ENCODE measurements at places on chromosomes 1 and 21.

GRCh38 chr1:171780583-171781175 lies 781 bp upstream of the METTL13 start:
- DNase-seq, result no peak

DNA sequence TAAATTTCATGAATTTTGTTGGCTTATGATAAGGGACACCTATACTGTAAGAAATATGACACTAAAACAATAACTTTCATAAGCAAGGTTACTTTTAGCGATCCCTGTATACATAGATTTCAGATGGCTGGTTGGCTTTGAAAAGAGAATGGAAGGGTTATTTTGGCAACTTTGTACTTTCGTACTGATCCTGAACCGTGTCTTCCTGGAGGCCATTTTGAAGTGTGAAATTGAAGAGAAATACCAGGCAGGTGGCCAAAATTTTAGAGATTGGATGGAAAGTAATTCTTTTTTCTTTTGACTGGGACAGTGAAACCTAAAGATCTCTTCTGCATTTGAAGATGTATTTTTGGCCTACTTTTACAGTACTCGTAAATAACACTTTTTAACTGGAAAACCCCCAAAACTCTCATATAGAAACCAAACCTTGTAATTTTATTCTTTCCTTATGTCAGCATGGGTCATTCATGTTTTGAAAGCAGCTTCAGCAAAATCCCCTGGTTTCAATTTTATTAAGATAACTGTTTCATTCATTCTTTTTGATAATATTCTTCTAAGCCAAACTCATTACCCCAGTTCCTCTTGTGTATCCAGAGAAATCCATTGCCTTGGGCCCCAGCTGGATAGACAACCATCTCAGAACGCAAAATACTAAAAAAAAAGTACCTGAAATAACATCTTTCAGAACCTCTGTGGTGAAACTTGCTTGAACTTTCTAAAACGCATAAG lies 38.4 kb upstream of the ZNF281 start:
- no peak for DNase-seq

- DNase-seq, result no peak
Measured at GRCh38 chr1:219433496-219434131, 179.3 kb downstream of the ZC3H11B start.

DNA sequence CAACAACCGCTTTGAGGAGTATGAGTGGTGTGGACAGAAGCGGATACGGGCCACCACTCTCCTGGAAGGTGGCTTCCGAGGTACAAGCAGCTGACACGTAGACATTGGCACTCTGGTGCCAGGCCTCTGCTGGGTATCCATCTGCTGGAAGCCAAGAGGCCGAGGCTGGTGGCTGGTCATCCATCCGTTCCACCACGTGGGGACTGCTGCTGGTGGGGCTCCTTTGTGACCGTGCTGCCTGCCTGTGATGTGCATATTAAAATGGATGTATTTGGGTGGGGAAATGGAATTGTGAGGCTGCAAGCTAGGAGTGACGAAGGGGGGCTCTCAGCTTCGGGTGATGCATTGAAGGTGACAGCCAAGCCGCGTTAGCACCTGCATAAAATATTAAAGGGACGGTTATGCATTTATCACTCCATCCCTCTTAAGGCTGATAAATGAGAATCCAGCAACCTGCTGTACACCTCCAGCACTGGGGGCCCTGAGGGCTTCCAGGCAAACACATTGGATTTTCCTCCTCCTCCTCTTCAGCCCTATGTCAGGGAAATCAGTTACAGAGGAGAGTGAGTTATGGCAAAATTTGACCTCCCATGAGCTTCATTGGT lies 38.1 kb downstream of the TMEM53 start:
- no peak for DNase-seq

- DNase-seq, result no peak
Measured at GRCh38 chr1:156100205-156100995, 14.1 kb upstream of the LMNA start.

GRCh38 chr1:165915932-165916348 lies 88.5 kb downstream of the UCK2 start:
- DNase-seq, result no peak

- no peak for DNase-seq
Measured at GRCh38 chr1:97680470-97680869, 240.4 kb downstream of the DPYD start.

DNA sequence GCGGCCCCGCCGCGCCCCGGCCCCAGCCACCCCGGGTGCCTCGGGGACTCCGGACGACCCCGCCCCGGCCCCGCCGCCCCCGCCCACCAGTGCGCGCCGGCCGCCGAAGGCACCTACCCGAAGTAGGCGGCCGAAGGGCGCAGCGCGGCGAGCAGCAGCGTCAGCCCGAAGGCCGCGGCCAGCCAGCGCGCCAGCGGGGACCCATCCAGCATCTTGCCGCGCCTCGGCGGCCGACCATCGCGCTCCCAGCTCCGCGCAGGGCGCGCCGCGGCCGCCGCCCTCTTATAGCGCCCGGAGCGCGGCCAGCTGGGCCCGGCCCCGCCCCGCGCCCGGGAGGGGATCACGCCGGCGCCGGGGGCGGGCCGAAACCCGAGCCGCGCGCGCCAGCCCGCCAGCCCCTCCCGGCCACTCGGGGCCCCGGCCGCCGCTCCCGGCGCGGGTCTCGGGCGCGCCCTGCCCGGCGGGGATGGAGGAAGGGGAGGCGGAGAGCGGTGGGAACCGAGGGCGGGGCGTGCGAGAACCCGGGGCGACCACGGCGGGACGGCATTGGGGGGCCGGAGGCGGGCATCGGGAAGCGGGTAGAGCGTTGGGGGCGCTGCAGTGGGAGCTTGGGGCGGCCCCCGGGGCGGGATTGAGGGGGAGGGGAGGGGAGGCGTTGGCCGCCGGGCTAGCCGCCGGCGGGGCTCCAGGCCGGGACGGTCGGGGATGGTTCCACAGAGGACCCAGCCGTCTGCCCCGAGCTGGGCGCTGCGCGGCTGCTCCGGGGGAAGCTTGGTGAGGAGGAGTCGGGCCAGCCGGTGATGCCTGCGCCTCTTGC lies at the start of gene WNT9A:
Gene WNT9A (minus strand): TSS at position 257 of the 817 bp plus-strand sequence. CDS start 45 bp downstream, at position 212.
- peak; percentile 78 for DNase-seq

DNA sequence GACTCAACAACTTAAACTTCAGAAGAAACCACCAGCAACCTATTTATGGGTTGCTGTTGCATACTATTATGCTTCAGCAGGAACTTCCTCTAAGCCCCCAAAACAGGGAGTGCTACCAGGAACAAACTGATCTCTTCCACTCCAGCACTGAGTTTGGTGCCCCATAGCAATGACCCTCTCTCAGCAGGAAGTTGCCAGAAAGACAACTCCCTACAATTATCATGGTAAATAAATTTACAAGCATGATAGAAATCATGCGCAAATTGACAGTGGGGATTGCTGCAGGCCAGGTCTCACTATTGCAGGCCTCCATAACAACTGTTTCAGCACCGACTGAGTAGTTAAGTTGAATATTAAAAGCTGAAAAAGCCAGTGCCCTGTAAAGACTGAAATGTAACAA lies 180.6 kb downstream of the PLA2G4A start:
- DNase-seq, result no peak

DNA sequence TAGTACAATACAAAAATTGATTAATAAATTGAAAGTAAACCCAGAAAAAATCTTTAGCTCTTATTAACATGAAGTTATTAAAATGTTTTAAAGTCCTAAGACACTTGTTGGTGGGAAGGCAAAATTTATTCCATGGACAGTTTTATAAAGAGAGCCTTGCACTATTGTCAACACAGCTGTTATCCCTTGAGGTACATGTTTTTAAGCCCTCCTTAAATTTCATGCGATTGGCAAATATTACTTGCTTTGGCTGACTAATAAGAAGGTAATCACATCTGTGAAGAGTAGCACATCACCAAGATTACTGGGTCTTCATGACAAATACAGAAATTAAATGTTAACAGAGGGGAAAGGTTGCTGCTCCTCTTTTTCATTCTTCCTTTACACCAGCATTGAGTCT lies 611.1 kb downstream of the BRINP3 start:
- no peak for DNase-seq

Measured in right forelimb (tissue), 1 donor.